ENCODE measurements at places on chromosomes 16 and 17. TPM values are rescaled to one million over a fixed set of nuclear protein-coding genes. Genes with fewer than 3 reads are reported as not detected.

Gene KRT31
- total RNA-seq = not detected

Gene CHST4
- not detected for total RNA-seq

Gene SCARF1
- total RNA-seq = 1.1 TPM

Gene SPATA22
- not detected for total RNA-seq

Gene ZG16
- not detected for total RNA-seq

Gene ATP1B2
- total RNA-seq = 0.16 TPM

Gene KRTAP2-2
- total RNA-seq = not detected

Gene PDE6G
- total RNA-seq = 27.9 TPM

Gene AOC2
- 2.7 TPM for total RNA-seq

Gene SCRN2
- 24.9 TPM for total RNA-seq

Gene MRPL27
- total RNA-seq = 81.1 TPM
